ENCODE measurements at places on chromosomes 5 and 9.

GRCh38 chr5:86442036-86442745 lies 175.6 kb upstream of the COX7C start:
- DNase-seq: no peak

- DNase-seq: no peak
Measured at GRCh38 chr9:130017076-130017475, 25.9 kb downstream of the FNBP1 start.

DNA sequence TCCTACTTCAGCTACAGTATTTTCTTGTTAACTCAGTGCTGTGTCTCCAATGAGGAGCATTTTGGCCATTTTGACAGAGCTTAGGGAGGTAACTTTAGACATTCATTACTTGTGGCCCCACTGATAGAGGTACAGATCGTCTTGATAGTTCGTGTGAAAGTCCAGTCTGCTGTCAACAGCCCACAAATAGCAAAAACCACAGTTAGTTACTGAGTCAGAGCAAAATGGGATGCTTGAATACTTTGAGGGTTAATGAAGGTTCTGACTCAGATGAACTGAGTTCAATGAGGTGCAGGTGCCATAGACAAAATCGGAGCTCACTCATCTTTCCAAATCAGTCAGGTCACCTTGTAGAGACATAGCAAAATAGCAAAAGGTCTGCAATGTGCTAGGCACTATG lies 163.1 kb upstream of the TLE4 start:
- no peak for DNase-seq

- no peak for DNase-seq
Measured at GRCh38 chr9:7368410-7369292, 430.9 kb downstream of the DMAC1 start.

- DNase-seq: no peak
Measured at GRCh38 chr9:117796681-117797080, 92.5 kb downstream of the TLR4 start.

DNA sequence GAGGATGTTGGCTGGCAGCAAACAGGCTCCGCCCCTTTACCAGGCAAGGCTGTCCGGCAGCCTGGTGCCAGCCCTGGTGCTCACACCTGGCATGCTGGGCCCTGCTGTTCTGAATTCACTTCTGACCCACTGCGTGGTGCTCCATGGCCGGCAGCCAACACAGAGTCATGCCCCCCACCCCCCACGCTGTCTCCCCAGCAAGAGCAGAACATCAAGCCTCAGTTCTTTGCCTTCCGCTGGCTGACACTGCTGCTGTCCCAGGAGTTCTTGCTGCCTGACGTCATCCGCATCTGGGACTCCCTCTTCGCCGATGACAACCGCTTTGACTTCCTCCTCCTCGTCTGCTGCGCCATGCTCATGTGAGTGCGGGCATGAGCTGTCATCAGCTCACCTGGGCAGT lies 12.6 kb upstream of the ENDOG start:
- no peak for DNase-seq

DNA sequence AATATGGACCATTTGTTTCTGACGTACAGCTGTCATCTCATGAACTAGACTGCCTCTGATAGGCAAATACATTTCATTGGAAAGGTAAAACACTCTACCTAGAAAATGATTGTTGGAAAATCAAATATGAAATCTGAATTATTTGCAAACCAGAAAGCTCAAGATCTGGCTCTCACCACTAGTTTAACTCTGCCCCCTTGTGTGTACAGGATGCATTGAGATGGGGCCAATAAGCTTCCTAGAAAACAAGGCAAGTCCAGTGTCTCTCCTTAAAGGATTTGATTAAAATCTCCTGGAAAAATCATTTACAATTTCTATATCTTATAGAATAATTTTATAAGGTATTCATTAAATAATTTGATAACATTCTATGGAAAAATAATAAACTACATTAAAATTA lies 311.9 kb upstream of the ANKH start:
- DNase-seq: no peak

GRCh38 chr5:150473673-150474358 lies 24.3 kb upstream of the RPS14 start:
- no peak for DNase-seq

- peak; percentile 32 for DNase-seq
Measured at GRCh38 chr9:88173378-88173999, 35.2 kb upstream of the SPATA31C2 start.

DNA sequence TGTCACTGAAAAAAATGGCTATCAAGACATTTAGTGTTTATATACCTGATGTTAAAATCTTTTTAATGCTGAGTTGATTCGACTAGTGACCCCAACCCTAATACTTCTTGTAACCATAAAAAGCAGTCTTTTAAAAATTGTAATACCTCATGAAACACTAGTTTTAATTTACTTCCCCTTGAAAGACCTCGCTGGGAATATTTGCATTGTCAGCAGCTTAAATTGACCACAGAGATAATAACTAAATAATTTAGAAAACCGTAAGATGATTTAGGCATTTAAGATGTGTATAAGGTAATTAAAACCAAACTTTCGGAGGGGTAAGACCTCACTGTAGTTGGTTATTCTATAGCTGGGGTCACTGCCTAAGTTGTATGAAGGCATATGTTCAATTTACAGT lies 89.8 kb downstream of the FGF10 start:
- DNase-seq: no peak

DNA sequence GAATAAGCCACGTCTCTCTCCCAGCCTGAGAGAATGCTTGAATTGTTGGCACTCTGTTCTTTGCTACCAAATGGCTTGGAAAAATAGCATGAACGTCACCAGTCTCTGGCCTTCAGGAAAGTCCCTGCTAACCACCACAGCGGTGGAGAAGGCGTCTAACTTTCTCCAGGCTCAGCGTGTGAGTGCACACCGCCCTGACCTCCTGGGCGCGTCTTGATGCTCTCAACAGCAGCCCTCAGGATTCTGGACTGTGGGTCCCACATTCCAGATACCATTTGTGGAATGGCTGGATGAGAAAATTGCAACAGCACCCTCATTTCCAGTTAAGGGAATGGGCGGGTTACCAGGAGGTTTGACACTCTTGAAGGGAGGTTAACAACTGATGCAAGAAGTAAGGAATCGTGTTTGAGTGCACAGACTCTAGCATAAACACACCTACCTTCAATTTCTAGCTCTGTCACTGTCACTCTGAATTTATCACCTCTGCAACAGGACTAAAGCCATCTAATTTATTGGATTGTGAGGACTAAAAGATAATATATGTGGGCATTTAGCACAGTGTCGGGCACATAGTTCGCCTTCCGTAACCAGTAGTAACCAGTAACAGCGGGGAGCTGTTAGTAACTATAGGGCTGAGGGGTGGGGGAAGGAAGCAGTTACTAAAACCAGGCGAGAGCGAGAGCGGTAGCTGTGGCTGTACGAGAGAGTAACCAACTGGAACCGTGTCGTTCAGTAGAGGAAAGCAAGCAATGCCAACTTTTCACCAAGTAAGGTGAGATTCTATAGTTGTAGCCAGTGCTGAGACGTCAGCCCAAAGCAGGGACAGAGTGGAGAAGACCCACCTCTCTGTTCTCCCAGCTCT lies 807 bp upstream of the PLGRKT start:
- peak; percentile 23 for DNase-seq

GRCh38 chr9:34246453-34246852 lies 67.6 kb downstream of the UBAP1 start:
- no peak for DNase-seq

GRCh38 chr5:157295247-157295646 lies 29.3 kb downstream of the CYFIP2 start:
- no peak for DNase-seq

DNA sequence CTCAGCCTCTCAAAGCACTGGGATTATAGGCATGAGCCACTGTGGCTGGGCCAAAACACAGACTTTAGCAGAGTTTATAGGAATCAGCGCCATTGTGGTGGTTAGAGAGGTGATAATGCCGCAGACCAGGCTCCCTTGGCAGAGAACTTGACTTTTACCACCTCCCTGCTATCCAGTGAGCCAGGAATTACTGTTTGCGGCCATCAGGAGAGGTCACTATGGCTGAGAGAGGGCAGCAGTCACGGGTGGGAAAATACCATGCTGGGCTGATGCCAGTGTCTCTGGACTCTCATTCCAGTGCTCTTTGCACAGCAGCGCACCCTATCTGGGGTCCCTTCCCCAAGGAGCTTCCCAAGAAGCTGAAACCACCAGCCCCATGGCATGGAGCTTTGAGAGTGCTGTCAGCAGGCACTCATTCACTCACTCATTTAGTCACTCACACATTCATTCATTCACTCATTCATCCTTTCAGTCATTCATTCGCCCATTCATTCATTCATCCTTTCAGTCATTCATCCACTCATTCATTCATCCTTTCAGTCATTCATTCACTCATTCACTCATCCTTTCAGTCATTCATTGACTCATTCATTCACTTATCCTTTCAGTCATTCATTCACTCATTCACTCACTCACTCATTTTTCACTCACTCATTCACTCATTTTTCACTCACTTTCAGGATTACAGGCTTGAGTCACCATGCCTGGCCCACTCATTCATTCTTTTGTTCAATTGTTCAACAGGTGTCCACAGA lies 27.3 kb upstream of the RNU6ATAC start:
- DNase-seq: no peak

DNA sequence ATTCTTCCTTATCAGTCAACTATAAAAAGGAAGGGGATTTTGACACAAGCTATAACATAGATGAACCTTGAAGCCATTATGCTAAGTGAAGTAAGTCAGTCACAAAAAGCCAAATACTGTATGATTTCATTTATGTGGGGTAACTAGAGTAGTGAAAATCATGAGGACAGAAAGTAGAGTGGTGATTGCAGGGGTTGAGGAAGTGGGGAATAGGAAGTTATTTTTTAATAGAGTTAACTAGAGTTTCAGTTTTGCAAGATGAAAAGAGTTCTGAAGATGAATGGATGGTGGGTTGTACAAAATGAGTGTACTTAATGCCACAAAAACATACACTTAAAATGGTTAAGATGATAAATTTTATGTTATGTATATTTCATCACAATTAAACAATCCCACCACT lies 65.4 kb upstream of the FAM174A start:
- no peak for DNase-seq

DNA sequence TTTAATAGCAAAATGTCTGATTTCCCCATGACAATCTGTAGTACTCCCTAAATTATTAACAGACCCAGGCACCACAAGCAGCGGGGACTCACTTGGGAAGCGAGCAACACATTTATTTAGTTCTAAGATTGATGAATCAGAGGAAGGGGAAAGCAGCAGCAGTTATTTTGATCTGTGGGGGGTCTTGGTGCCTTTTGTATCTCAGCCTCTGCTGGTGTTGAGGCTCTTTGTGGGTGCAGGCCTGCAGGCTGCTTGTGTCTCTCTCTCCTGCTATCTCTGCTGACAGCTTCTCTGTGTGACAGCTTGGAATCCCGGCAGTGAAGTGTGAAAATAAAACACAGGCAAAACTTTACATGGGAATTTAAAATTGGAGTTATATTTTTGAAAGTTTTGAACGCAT lies 878.2 kb upstream of the DMAC1 start:
- no peak for DNase-seq

- no peak for DNase-seq
Measured at GRCh38 chr5:154501566-154501965, 23.5 kb upstream of the HAND1 start.

DNA sequence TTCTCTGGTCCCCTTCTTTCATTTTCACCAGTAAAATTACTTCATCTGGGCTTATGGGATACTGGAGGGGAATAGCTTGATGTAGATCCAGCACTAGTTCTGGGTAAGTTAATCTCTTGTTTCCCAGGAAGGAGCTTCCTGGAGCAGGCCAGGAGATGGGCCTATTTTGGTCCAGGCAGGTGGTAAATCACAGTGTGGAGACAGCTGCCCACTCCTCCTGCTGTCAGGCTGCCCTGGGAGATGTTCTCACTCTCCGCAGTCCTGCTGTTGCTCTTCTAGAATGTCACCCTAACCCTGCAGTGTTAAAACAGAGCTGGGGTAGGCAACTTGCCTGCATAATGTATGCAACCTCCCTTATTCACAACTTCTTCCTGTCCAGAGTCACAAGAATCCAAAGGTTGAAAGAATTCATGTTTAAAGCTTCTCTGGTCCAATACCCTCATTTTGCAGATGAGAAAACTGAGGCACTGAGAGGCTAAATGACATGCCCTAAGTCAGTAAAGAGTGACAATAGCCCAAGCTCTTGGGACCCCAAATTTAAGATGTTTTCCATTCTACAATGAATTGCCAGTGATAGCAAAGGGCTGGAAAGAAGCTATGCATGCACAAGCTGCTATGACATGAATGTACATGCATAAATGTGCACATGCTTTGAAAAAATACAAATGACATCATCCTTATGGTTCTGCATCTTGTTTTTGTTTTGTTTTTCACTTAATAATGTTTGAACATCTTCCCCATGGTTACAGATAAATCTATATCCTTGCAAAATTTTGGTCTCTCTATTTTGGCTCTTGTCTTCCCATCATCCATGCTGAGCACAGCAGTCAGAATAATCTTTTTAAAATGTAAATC lies 71.8 kb upstream of the ADRA1B start:
- no peak for DNase-seq

GRCh38 chr9:110160685-110161084 lies 47.3 kb downstream of the C9orf152 start:
- DNase-seq: no peak

DNA sequence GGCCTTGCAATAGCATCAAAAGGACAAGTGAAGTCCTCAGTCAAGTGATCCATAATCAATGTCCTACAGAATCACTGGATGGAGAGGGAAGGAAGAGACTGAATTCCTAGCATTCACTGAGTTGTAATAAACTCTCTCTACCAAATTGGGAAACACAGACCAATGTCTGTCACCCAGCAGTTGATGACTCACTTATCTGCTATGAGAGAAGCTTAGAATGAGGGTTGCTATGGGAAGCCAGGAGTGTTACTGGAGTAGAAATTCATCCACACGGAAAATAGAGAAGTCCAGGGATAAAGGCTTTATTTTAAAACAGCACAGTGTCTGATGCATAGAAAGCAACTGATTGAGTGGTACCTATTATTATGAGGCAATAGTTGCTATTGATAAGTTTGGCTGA lies 407.4 kb downstream of the BRINP1 start:
- no peak for DNase-seq

- DNase-seq: no peak
Measured at GRCh38 chr5:96663608-96664007, 1.4 kb downstream of the CAST start.

- no peak for DNase-seq
Measured at GRCh38 chr5:119330367-119331183, 25.2 kb upstream of the TNFAIP8 start.

- DNase-seq: no peak
Measured at GRCh38 chr5:93122446-93122845, 458.6 kb downstream of the NR2F1-AS1 start.

- no peak for DNase-seq
Measured at GRCh38 chr5:8394965-8395364, 526.0 kb downstream of the MTRR start.

DNA sequence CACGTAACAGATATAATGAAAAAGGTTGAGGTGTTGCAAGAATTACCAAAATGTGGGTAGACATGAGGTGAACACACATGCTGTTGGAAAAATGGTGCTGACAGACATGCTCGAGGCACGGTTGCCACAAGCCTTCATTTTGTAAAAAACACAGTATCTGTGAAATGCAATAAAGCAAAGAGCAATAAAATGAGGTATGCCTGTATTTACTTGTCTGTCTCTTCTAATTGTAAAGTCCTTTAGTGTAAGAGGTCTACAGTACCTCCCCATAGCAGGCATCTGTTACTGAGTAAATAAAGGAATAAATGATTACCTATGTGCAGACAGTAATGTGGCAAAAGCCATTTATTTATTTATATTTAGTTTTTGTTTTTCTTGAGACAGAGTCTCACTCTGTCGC lies 3.0 kb upstream of the CAST start:
- DNase-seq: no peak

All from activated T-cell treated with anti-CD3 and anti-CD28 coated beads for 4 hours (primary cell).